Right atrium auricular region (tissue), 2 donors: ENCODE measurements at places on chromosomes 16 and 17.

- no peak for DNase-seq
Measured at GRCh38 chr16:67391424-67392300, 1.6 kb downstream of the TPPP3 start.

DNA sequence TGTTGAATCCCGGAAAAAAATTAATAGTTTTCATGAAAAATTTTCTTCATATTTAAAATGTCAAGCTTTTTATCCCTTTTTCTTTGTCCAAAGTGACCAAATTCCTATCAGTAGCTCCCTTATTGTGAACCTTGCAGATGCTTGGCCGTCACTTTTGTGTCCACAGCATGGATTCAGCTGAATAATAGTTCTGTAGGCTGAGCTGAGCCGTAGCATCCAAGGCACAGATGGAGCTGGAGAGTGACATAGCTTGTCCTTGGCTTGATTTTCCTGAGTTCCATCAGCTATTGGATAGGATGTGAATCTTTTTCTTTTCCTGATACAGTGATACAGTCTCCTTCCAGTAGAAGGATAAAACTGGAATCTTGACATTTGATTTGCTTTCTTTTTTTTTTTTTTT lies 3.6 kb downstream of the NUP85 start:
- DNase-seq: no peak

DNA sequence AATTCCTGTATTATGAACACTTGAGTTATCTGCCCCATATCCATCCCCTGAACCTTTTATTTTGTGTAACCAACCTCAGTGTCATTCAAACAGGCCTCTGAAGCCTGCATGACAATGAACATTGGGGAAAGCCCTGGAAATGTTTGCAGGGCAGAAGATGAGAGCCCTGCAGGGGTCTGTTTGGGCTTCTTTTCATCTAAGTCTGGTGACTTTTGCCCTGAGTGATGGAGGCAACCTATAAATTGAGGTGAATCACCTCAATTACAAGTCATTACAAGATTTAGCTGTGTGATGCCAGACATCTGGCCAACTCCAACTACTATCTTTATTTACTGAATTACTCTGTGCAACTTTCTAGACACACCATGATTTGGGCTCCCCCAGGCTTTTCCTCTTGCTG lies 189.2 kb downstream of the MAF start:
- no peak for DNase-seq

DNA sequence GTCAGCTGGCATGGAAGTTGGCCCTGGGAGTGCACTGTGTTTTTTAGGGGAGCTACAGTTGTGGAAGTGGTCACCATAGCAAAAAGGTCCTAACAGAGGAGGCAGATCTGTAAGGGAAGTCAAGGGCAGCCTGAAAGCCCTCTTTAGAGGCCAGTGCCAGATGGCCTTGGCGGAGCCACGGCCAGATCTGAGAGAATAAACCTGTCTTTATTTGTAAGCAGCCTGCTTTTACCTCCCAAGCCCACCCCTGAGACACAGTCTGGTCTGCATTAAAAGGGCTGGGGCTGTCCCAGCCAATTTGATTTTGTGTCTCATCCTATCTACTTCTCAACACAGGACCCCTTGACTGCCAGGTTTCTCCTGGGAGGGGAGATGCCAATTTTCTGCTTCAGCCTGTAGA lies 51.0 kb upstream of the NOL11 start:
- no peak for DNase-seq

- DNase-seq: no peak
Measured at GRCh38 chr17:1244606-1245012, 25.6 kb upstream of the BHLHA9 start.

GRCh38 chr16:30525844-30526136 lies 576 bp downstream of the ZNF768 start:
- DNase-seq: no peak

DNA sequence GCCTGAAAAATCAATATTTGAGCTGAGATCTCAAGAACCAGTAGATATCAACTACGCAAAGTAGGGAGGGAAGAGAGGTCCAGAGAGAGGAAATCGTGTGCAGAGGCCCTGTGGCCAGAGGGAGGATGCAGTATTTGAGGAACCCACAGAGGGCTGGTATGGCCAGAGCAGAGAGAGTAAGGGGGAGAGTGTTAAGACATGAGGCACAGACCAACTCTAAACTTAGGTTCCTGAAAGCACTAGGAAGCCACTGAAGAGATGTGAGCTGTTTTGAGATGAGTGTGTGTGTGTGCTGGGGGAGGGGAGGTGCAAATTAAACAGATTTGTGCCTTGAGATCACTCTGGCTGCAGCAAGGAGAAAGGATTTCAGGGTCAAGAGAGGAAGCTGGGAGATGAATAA lies 10.9 kb downstream of the SLC13A2 start:
- DNase-seq: no peak

GRCh38 chr16:4501071-4501478 lies 24.9 kb downstream of the HMOX2 start:
- no peak for DNase-seq

GRCh38 chr17:81125573-81126081 lies 39.7 kb upstream of the PVALEF start:
- no peak for DNase-seq

- DNase-seq: peak; percentile 54
Measured at GRCh38 chr16:21646721-21647561, 5.5 kb downstream of the IGSF6 start.

DNA sequence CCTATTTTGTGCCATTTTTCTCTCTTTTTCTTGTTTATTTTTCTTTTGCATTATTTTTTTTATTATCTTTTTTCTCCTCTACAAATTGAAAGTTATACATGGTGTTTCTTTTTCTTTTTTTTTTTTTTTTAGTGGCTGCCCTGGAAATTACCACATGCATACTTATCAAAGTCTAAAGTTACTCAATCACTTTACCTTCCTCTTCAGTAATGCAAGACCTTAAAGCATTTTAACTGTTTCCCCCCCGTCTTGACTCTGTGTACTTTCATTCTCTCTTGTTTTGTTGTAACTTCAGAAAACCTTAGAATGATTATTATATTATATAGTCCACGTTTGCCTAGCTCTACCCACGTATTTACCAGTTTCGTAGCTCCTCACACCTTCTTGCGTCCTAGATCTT lies 33.3 kb upstream of the SMPD3 start:
- no peak for DNase-seq

DNA sequence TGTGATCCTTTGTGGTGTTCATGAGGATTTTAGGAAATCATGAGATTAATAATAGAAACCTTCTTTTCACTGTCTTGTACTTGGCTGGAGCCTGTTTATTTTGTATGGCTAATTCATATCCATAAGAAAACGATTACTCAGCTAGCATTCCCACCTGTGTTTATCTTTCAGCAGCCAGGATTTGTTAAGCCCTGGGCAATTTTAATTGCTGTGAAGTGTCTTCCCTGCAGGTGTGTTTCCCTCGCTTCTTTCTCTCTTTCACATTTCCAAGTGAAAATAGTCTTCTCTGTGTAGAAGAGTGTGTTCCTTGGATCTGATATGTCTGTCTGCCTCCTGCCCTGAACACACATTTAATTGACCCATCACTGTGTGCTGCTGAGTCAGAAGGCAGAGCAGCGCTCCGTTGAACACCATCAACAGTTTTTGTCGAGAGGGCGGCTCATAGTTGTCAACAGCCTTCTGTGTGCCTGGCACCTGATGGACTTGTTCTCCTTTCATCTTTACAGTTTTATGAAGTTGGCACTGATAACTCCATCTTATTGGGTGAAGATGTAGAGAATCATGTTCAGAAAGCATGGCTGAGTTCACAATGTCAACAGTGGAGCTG lies 83.2 kb downstream of the SPECC1 start:
- no peak for DNase-seq

GRCh38 chr17:82113422-82113821 lies 15.4 kb upstream of the FASN start:
- DNase-seq: no peak

- no peak for DNase-seq
Measured at GRCh38 chr17:27385626-27386025, 70.6 kb upstream of the KSR1 start.

DNA sequence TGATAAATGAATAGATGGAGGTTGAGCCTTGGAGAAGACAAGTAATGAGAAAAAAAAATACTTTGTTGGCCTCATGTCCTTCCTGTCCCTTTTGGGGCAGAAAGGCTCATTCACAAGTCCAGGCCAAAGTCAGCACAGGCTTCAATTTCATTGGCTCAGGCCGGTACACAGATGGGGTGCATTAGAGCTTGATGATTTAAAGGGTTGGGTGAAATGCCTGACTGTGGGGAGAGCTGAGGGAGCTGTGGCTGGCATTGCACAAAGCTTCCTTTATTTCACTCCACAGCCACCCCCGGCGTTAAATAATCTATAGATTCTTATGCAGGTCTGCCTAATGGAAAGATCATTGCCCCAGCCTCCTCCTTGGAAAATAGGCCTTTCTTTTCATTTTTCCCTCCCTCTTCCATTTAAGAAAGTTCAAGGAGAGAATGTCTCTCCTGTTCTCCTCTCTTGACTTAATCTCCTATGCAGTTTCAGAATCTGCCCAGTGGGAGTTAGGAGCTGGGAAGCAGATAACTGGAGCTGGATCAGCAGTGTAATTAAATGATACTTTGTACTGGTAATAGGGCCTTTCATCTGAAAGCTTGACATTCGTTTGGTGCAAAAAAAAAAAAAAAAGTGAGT lies 24.4 kb downstream of the YPEL2 start:
- no peak for DNase-seq

- DNase-seq: no peak
Measured at GRCh38 chr16:27290562-27290961, 22.0 kb upstream of the NSMCE1 start.

GRCh38 chr16:12087901-12088421 lies 111.4 kb downstream of the SNX29 start:
- DNase-seq: no peak

GRCh38 chr17:57602896-57603295 lies 142.2 kb downstream of the CCDC182 start:
- DNase-seq: no peak

- no peak for DNase-seq
Measured at GRCh38 chr17:81681672-81682071, 1.9 kb downstream of the ARL16 start.

GRCh38 chr17:37825851-37826250 lies 81.0 kb upstream of the HNF1B start:
- DNase-seq: no peak

DNA sequence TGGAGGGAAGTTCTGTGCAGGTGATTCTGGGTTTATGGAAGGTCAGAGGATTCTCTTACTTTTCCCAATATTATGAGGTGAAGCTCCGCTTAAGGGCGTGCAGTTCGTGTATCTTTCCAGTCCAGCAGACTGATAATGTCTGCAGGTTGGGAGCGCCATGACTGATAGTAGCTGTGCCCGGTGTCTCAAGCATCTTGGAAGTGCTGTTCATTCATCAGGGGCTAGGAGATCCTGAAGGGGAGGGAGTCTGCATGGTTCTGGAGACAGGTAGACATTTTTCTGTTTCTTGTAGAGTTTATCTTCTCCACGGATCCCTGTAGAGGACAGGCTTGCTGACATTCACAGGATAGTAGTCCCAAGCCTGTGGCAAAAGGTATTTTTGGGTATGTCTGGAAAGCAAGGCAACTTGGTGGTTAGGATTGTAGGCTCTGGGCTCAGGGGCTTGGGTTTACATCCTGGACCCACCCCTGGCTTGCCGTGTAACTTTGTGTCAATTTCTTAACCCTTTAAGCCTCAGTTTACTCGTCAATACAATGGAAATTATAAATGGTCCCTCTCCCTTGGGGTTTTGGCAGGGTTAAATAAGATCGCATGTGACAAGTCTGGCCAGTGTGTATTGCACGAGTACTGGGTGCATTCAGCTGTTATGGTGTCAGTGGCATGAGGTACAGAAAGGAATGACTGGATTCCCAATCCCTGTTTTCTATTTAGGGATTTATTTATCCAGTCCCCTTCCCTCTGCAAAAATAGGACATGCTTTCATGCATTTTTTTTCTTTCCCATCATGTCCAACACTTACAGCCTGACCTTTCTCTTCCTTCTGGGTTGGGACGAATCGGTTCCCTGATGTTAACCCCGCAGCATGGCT lies 8.2 kb downstream of the HLF start:
- DNase-seq: no peak

- DNase-seq: no peak
Measured at GRCh38 chr16:84267380-84267779, 27.3 kb upstream of the WFDC1 start.

GRCh38 chr16:29124828-29125227 lies 140.0 kb downstream of the LAT start:
- no peak for DNase-seq

GRCh38 chr16:87581857-87582215 lies 20.5 kb upstream of the JPH3 start:
- peak; percentile 92 for DNase-seq
